ENCODE measurements at places on chromosomes 2 and 18.

DNA sequence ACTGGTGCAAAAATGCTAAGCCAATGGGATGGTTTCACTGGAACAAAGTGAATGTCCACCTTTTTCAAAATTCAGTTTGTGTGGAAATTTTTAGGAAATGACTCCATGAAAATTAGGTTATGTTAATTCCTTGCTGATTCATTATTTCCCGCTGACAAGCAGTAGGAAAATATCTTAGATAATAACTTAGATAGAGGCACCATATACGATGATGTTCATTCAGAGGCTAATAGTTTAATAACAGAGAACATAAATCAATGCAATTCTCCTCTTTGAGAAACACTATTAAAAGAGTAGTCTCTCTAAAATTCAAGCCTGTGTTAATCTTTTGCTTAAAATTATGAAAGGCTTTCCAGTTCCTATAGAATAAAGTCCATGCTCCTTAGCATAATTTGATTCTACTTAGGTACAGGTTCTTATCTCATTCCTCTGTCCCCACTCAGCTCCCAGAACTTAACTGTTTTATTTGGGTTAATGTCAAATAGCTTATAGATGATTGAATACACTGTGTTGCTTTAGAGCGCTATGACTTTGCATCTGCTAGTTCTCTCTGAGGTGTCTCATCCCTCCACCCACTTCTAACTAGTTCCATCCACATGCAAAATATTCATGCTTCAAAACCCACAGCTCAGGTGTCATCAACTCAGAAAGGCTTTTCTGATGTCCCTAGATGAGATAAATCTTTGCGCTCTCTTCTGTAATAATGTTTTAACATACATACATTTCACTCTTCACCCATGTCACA lies 503.6 kb downstream of the ERBB4 start:
- DNase-seq, result no peak

- DNase-seq, result peak; percentile 66
Measured at GRCh38 chr2:235766278-235766677, 272.4 kb downstream of the AGAP1 start.

GRCh38 chr18:51051105-51051712 lies 21.2 kb downstream of the SMAD4 start:
- peak; percentile 74 for DNase-seq

GRCh38 chr2:102109016-102109415 lies 33.5 kb upstream of the IL1R1 start:
- no peak for DNase-seq

- DNase-seq, result no peak
Measured at GRCh38 chr2:134290358-134290757, 36.5 kb downstream of the MGAT5 start.

- no peak for DNase-seq
Measured at GRCh38 chr2:141968433-141968832, 162.4 kb downstream of the LRP1B start.

DNA sequence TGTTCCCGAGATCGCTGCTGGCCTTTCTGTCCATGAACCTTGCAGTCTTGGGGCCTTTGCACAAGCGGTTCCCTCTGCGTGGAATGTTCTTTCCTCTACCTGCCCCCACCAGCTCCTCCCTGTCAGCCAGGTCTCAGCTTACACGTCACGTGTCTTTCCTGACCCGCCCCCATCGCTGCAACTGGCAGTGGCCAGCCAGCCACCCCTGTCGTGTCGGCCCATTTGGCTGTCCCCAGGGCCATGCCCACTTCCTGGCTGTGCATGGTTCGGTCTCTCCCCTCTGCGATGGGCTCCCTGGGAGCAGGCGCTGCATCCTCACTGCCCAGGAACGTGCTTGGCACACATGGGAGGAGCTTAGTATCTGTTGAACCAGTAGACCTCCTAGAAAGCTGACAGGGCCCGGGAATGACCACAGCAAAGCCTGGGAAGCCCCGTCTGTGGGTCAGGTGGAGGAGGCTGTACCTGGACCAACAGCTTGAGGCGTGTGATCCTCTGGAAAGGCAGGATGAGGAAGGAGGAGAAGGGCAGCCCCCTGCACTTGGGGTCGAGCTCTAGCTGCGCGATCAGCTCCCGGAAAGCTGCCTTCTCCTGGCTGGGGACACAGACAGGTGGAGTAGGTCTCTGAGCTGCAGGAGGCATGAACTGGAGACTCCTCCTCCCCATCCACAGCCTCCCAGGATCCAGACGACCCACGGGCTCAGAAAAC lies 21.0 kb downstream of the SNORC start:
- no peak for DNase-seq

DNA sequence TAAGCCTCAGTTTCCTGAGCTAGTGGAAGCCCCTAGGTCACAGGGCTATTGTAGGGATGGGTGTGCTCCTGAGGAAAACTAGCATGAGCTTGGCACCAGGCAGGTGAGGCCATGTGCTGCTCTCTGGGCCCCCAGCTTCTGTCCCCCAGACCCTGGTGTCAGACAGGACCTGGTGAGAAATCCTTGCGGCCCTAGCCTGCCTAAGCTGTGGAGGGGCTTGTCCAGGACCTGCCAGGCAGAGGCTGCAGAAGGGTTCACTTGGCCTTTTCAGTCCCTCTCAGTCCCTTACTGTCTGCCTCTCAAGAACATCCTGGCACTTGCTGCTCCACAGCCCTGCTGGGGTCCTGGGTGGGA lies 58.4 kb downstream of the ZFP36L2 start:
- DNase-seq, result no peak

DNA sequence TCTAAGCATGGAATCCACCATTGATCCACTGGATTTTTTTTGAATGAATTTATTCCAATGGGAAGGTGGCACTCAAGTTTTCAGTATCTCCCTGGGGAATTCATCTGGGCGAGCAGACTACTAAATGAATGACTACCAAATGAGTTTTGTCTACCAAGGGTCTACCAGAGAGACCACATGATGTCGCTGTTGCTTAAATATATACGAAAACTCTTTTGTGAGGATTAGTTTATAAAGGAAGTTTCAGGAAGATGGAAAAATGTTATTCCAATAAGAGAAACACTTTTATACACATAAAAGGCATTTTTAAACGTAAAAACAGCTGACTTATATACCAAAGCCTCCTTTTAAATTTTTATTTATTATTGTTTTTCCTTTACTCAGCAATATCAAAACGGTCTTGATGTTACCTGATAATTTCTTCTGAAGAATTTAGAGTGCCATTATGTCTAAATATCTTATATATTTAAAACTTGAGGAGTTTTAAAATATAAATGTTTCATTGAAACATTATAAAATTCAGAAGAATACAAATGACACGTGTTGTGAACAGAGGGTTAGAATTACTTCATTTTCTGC lies 139.7 kb downstream of the HRH4 start:
- DNase-seq, result peak; percentile 54

GRCh38 chr2:141015341-141016047 lies 1115.3 kb downstream of the LRP1B start:
- DNase-seq, result no peak

DNA sequence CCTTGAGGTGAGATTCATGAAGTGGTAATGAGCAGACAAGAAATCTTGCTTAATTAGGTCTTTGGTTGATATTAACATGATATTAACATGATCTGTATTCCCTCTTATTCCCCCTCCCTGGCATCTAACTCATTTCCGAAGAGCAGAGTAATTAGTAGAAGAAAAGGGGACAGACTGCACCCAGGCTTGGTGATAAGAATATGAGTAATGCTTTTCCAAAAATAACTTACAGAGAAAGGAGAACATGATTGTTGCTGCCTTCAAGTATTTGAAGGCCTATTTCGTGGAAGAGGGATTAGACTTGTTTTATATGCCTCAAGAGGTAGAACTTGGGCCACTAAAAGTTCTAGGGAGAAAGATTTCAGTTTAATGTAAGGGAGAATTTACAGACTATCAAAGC lies 130.6 kb upstream of the ATP5MC3 start:
- DNase-seq, result no peak

DNA sequence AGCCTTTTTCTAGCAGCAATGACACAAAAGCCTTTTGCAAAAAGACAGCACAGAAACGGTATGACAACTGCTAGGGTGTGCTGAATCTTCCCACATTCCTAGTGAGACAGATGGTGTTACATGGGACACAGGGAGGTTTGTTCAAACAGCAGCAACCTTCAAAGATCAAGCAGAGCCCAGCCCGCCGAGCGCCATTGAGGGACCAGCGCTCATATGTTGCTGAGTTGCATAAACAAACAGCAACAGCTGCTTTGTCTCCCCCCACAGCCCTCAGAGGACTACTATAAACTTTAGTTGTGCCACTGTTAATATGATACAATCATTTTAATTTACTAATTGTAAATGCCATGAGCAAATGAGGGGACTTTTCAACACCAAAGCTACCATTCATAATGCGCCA lies 117.7 kb downstream of the ZEB2 start:
- DNase-seq, result no peak

GRCh38 chr2:168545439-168546082 lies 89.5 kb downstream of the CERS6 start:
- no peak for DNase-seq

DNA sequence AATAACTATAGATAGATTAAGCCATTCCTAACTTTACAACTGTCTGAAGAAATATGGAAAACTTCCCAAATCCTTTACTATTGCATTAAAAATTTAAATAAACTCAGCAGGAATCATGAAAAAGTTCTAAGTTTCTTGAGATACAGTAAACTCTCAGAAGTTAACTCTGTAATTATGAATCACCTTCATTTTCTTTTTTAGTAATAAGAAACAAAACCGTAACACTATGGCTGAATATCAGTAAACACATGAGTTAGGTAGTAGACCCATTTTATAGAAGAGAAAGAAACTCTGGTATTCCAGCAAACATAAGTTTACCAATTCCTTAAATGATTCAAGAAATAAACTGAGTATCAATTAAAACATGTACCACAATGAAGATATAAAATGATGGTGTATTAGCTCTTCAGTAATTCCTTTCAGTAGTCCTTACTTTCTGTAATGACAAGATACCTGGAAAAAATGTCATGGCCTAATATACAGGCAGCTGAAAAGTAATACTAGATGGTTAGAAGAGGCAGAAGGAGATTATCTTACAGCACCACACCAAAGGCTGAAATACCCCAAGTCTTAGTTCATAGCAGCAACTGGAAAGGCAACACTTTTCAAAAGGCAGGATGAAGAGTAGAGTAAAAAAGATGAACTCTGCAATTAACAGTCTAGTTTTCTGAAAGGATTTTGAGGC lies 11.5 kb downstream of the TRIP12 start:
- no peak for DNase-seq

DNA sequence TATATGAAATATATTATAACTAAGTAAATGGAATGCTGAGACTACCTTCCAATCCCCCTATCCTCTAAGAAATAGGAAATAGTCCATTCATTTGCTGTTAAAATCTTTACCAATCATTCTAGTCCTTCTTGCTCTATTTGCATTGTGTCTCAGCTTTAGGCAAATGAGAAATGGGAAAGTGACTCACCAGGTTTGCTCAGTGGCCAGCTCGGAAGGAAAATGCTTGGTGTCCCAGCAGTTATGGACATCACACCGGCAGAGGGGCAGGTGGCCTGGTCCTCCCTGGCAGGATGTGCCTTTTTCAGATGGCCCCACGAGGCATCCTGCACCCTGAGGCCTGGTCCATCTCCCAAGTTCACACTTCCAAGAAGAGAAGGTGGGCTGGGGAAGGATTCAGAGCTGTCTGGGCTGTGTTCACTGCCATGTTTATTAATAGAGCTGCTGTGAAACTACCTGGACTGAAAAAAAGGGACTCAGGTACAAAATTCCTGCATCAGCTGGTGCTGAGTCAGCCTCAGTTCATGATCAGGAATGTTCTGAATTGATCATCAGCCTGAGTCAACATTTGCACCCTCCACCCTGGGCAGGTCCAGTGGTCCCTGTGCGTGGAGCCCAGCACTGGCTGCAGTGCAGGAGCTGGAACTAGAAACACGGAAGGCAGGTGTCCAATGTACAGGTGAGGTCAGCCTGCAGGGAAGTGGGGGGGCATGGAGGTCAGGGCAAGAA lies 60.1 kb upstream of the ARL4C start:
- no peak for DNase-seq

DNA sequence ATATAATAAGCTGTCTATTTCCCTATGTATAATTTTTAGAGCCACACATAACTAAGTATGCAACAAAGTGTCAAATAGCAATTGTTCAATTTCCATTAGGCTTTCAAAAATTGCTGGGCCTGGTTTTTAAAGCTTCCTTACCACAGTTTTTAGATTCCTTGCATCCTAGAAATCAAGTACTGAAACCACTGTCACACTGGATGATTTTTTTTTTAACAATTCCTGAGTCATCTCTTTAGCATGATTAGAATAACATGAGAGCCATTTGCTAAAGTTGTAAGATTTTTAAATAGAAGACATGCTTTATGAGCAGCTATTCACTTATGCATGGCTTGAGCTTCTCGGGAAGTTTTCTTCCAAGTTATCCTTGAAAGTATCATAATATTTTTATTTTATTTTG lies 319.5 kb upstream of the NXPH2 start:
- DNase-seq, result no peak

- no peak for DNase-seq
Measured at GRCh38 chr2:230430957-230431910, 15.2 kb downstream of the SP100 start.

DNA sequence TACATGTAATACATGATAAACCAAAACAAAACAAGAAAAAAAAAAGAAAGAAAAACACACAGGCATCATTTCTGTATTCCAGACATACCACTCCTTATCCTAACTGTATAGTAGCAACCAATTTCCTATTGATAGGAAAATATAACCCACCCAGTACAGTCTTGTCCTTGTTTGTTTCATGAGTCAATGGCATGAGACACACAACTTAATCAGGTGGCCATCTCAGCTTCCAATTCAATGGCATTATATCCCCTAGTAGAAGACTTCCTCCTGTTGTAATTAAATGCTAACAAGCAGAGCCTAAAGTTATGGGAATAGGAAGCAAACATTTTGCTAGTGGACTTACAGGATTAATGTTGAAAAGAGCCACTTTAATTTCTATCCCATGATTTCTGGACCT lies 121.0 kb upstream of the NOL4 start:
- no peak for DNase-seq

DNA sequence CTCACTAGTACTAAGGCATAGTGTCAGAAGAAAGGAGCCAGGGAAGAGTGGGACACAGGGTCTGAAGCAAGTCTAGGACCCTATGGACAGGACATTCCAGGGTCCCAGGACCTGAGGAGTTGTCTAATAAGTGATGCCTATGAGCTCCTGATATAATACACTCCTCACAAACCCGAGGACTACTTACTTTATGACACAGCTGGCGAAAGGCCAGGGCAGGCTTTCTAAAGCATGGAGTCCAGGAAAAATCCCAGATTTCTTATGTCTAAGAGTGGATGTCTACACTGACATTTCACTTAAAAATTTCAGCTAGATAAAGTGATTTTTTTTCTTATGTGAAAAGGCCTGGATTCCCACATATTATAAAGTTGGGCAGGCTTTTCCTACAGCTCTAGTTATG lies 502.2 kb upstream of the SETBP1 start:
- DNase-seq, result no peak

DNA sequence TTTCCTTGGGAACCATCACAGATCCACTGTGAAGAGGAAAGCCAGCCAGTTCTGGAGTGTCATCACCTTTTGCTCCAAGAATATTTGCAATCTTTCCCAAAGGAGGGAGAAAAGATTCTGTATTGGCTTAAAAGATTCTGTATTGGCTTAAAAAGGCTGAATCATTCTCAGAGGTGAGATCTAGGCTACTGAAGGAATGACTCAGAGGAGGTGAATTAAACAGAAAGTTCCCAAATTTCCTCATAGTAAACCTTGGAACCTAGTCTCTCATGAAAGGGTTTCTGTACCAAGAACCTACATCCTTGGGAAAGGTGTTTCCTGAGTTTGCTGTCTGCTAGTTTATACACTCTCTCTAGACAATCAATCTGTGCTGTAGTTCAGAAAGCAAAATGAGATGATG lies 34.1 kb upstream of the GRB14 start:
- no peak for DNase-seq

Data from RPMI8226 (cell line).